ENCODE measurements at places on chromosomes 2 and 18.
A peak's percentile ranks its signal among the peaks of the same experiment; 100 is the strongest.

- no peak for DNase-seq
These were observed 73.7 kb downstream of the GREB1L start for GRCh38 chr18:21315741-21316197.

DNA sequence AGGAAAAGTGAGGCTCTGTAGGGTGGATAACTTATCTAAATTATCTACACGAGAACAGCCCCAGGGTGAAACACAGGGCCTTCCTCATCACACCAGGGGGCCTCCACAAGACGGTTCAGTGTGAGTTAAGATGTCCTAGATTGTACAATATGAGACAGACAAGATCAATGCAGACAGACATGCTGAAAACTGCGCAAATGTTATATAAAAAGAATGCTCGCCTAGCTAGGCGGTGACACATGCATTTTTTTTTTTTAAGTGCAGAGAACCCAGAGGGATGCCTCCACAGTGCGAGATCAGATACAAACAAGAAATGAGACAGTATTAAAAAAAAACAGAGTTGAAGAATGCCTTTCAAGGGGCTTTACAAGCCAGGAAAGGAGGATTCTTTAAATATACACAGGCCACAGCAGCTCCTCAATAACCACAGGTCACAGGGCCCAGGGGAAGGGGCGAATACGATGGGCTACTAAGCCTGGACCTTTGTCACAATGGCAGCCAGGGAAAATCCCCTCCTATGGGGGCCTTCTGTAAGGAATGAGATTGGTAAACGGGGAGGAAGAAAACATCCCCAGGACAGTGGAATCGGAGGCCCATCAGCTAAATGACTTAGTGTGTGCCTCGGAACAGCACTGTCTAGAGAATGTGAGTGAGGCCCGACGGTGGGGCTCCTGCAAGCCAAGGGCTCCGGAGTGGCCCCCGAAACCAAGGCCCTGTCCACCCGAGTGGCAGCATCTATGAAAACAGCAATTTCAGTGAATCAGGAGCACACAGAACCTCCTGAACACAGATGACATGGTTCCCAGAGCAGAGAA lies 48.9 kb downstream of the ADCY3 start:
- no peak for DNase-seq

- DNase-seq = no peak
These were observed 74.9 kb downstream of the GPD2 start for GRCh38 chr2:156511122-156511521.

GRCh38 chr2:63784461-63784860 lies 57.2 kb upstream of the UGP2 start:
- DNase-seq = no peak

GRCh38 chr2:160209516-160209856 lies 9.4 kb upstream of the ITGB6 start:
- DNase-seq = no peak

DNA sequence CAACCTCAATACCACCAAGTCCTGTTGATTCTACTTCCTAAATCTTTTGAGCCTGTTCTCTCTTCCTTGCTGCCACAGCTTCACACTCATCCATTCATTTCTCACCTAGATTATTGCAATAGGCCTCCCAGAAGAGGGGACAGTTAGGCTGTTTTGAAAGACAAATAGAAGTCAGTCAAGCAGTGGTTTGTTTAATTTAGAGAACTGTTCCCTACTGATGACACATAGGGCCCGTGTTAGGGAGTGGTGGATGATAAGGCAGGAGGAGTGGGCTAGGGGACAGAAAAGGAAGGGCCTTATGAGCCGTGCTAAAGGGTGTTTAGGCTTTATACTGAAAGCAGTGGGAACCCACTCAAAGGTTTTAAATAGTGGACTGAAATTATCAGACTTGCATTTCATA lies 59.6 kb upstream of the ZFP36L2 start:
- DNase-seq = no peak

DNA sequence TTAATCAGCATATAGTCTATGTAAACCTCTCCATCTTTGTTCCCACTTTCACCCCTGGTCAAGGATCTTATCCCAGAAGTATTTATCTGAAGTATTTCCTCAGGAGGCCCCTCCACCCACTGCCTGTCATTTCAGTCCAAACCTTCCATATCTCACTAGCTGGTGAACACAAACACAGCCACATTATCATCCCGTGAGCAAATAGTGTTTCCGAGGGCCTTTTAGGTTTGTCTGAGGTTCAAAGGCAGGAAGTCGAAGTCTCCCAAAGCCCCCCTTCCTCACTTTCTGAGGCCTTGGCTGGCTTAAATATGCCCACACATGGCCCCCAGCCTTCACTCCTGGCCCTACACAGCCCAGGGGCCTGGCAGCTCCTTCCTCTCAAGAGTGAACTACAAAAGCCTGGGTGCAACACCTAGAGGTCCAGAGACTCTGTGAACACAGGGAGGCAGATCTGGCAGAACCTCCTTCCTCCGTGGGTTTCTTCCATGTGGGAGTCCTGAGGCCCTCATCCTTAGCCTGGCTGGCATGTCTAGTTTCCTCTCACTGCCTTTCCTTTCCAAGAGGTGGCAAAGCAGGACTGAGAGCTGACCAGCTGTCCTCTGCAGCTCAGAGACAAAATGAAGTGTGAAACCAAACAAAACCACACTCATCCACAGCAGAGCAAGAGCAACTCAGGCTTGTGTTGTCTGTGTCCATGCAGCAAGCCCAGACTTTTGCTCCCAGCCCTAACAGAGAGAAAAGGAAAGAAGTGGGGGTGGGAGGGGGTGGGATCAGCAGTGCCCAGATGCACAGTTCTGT lies 264.2 kb downstream of the SS18 start:
- no peak for DNase-seq

GRCh38 chr2:210474776-210475175 lies 1.8 kb downstream of the LANCL1 start:
- no peak for DNase-seq

- no peak for DNase-seq
These were observed 196.3 kb downstream of the MC4R start for GRCh38 chr18:60176259-60176658.

GRCh38 chr2:223365158-223365679 lies 236.9 kb downstream of the SCG2 start:
- DNase-seq = no peak

DNA sequence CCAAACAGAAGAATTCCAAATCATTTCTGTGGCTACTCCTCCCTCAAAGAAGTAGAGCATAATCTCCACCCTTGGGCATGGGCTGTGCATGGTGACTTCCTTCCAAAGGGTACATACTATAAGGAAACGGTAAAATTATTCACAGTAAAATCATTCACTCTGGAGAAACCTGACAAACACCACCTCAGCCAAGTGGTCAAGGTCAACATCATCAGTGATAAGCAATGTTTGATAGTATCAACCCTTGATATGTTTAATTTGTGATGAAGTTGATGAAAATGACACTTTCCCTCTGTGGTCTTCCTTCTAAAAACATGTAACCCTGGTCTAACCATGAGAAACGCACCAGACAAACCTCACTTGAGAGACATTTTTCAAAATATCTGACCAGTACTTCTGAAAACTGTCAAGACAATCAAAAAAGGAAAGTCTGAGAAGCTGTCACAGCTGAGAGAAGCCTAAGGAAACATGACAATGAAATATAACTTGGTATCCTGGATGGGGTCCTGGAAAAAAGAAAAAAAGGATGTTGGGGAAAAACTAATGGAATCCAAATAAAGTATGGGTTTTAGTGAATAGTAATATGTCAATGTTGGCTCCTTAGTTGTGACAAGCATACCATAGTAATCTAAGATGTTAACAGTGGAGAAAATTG lies 9.4 kb upstream of the TXNDC2 start:
- DNase-seq = no peak

- DNase-seq = no peak
These were observed 193.2 kb upstream of the HNMT start for GRCh38 chr2:137771064-137771463.

- DNase-seq = no peak
These were observed at the start of gene PLB1 for GRCh38 chr2:28495551-28496250. Gene PLB1 (plus strand): TSS chr2:28496060. CDS start chr2:28496115, 55 bp downstream.

GRCh38 chr2:73291461-73292315 lies 1.7 kb downstream of the EGR4 start:
- peak; percentile 48 for DNase-seq

GRCh38 chr2:3319745-3320566 lies 57.7 kb downstream of the EIPR1 start:
- DNase-seq = no peak

- no peak for DNase-seq
These were observed 476.4 kb upstream of the ZEB2 start for GRCh38 chr2:144996225-144996795.

- peak; percentile 88 for DNase-seq
These were observed 38.4 kb upstream of the DTNB start for GRCh38 chr2:25711675-25712354.

DNA sequence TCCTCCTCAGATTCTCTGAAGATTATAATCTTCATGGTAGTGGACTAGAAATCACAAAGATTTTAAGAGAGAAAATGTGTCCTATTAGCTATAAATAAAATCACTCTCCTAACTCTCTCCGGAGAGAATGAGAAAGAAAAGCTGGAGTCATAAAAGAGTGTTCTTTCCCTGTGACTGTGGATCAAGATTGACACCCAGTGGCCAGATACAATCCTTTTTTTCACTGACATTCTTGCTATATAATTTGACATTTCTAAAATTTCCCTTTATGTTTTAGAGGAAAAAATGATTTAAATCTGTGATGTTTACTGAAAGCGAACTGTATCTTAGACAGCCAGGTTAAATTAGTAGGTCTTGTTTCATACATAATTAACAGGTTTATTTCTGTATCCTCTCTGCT lies 35.4 kb upstream of the LRP2 start:
- peak; percentile 4 for DNase-seq

GRCh38 chr2:173079973-173080860 lies 4.6 kb downstream of the MAP3K20 start:
- no peak for DNase-seq

DNA sequence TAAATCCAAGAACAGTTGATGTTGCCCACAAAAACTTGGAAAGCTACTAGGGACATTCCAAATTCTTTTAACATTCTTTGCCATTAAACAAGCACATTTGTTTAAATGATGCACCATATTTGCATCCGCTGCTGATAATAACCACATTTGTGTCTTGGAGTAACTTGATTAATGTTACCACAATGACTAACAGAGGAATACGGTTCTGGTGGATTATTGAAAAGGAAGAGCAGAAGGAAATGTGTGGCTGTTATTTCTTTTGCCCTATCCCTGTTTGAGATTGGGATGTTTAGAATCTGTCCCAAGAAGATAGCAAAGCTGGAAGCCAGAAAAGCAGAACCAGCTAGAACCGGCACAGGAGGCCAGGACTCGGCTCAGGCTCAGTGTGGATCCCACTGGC lies 39.2 kb upstream of the RASGRP3 start:
- no peak for DNase-seq

DNA sequence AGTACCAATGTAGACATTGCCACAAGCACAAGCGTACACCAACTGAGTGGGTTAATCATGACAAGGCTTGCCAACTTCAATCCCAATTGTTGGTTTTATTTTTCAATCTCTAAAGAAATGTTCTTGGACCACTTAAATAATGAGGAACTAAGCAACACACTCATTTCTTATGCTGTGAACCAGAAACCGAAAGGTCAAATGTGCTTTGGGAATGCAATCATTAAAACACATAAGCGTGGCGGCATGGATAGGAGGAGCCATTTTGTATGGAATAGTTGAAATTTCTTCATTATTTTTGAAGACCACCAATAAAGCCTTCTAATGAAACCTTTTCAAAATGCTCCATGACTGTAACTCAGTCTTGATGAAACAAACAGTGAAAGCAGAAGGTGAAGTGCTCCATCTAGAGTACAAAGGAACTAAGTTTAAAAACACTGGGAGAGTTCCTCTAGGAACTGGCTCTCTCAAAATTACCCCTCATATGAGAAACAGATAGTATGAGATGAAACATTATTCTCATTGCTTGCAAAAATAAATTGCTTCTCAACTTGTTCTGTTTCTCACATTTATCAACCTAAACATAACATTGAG lies 113.2 kb upstream of the CHST9 start:
- DNase-seq = no peak

DNA sequence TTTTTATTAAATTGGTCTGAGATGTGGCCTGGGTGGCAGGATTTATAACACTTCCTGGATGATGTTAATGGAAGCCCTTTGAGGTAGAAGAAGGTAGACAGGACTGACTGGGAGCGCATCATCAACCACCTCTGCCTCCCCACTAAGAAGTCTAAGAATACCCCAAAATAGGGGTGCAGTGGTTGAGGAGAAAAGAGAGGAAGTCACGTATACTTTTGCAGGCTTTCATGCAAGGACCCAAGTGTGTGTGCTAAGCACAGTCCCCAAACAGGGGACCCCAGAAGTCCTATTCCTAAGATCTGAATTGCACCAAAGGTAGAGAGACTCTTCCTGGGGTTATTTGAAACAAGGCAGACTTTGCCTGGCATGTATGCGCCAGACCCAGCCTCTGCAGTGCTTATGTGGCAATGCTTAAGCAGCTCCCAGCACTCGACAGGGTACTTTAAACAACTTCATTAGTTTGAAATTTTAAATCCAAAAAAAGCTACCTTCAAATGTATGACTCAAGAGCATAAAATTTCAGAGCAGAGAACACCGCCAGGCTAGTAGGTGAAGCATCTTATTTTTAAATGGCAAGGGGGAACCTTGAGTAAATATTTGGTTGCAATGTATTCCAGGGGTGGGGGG lies 35.3 kb downstream of the BCL2 start:
- DNase-seq = no peak

GRCh38 chr2:168356477-168356835 lies 99.6 kb upstream of the CERS6 start:
- no peak for DNase-seq

DNA sequence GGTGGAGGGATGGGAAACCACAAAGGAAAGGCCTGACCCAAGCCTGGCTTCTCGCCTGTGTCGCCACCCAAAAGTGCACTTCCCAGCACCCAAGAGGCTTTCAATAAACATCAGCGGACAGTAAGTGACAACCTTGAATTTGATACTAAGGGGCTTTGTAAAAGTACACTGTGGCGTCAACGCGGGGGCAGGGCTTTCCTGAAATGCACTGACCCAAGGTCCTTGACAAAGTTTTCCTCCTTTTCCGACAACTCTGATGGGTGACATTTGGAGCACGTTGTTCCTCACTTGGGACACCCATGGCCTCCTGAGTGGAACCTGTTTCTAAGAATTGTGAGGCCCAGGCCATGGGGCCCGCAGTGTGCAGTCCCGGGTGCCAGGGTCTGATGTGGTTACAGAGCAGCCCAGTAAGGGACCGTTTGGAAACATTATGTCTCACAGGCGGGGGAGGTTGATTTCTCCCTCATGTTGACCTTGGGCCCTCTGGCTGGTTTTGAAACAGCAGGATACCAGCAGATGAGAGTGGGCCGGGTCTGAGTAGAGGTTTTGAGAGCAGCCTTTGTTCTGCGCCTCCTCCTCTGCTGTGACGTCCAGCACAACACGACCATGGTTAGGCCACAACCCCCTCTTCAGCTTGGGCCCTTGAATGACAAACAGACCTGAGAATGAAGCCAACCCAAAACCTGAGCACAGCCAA lies 2.8 kb upstream of the ZBTB14 start:
- DNase-seq = no peak

DNA sequence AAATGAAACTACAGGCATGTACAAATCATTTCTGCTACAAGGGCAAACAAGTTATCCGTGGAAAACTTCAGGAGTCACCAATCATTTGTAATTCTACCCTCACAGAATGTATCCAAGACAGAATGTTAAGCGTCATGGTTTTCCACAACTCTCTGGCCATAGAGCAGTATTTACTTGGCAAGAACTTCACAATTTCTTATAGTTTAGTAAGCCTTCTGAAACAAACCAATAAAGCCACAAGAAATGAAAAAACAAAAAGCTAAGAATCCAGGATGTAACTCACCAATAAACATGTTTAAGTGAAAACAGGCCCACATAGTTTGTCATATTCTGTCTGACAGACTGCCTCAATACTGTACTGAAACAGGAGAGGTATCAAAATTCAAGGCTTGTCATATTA lies 70.3 kb downstream of the LNPK start:
- DNase-seq = no peak

All from KBM-7 (cell line).